ENCODE measurements at places on chromosomes 16 and 17.

- DNase-seq = no peak
These were observed 45.4 kb upstream of the MYOCD start for GRCh38 chr17:12620200-12620720.

DNA sequence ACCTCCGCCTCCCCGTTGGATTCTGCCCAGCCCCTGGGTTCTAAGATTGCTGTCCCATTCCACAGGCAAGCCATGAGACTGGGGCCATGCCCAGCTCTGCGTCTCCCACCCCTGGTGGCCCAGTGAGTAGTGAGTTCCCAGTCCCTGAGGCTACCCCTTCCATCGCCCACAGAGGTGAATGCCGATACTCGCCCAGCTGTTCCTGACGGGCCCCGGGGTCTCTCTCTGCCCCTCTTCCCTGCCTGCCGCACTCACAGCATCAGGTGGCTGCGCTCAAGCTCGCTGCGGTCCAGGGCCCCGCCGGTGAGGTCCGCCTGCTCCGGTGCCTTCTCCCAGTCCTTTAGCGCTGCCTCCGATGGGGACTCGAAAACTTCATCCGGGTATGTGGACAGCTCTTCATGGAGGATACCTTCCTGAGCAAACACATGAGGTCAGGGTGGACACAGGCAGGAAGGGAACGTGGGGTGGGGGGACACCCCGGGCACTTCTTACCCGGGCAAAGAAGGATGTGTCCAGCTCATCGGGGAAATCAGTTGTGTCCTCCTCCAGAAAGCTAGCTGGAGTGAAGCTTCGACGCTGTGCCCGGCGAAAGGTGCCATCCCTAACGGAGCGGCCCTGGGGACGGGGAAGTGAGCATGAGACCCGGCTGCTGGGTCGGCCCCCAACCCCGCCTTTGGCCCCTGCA is 8.8 kb downstream of the SNRNP25 start:
- no peak for DNase-seq

DNA sequence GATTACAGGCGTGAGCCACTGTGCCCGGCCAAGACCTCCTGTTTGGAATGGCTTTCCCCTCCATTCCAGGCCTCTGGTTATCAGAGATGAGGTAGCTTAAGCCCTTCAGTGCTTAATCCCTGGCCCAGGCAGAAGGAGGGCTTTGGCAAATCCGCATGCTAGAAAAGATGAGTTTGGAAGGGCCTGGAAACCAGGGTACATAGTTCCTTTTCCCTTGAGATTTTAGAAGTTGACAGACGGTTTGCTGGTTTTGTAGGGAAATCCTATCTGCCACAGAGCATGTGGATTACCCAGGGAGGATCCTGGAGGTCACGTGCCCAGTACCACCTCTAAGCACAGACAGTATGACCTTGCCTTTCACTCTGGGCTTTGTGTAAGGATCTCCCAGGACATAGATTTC is 114.7 kb upstream of the CACNG3 start:
- no peak for DNase-seq

DNA sequence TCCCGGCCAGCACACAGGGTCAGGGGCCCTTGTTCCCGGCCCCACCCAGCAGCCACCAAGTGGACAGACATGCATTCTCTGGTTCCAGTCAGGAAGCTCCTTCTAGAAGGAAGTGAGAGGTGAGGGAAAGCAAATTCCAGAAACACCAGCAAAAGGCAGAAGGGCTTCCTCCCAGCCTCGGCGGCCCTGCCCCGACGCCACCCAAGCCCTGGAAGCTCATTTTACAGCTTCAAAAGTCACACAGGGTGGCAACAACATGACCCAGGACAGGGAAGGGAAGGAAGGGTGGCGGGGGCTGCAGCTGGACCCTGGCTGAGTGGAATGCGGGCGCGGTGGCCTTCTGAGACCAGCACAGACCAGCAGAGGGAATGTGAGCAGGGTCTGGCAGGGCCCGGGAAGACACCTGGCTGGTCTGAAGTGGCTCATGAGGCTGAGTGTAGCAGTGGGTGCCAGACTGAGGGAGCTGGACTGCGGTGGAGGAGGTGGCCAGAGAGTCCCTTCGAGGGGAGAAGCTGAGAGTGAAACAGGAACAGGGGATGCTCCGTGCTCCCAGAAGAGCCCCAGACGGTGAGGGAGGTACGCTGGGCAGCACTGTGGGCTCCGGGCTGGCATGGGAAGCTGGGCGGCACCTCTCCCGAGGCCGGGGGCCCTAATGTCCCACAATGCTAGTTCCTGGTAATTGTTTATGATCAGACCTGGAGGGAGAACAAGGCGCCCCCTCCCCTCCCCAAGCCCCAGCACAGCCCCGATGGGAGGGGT is 1.9 kb upstream of the UNC13D start:
- DNase-seq = no peak

Measured in stimulated activated CD4-positive, alpha-beta T cell treated with anti-CD3 and anti-CD28 coated beads, TNF-alpha, amount 100 ng/mL, for 1 hour (primary cell).